SK-N-SH (cell line): ENCODE measurements at places on chromosomes 2 and 18. TPM values are rescaled to one million over a fixed set of nuclear protein-coding genes. Genes with fewer than 3 reads are reported as not detected.

The SYT4 gene
- 0.44 and 1.3 TPM in 2 replicates for polyA plus RNA-seq

The MOCOS gene
- 1.2 TPM in 2 replicates for polyA plus RNA-seq

The DPP4 gene
- polyA plus RNA-seq, result 4.8 and 5.0 TPM in 2 replicates

The CPLX4 gene
- polyA plus RNA-seq, result not detected in 2 replicates

The NOSTRIN gene
- not detected in 2 replicates for polyA plus RNA-seq

The FARP2 gene
- 11.5 and 13.9 TPM in 2 replicates for polyA plus RNA-seq

The PCARE gene
- polyA plus RNA-seq, result not detected in 2 replicates

The ALK gene
- polyA plus RNA-seq, result 0.30 and 0.55 TPM in 2 replicates

The GPR45 gene
- not detected in 2 replicates for polyA plus RNA-seq
